Stimulated activated CD8-positive, alpha-beta memory T cell treated with anti-CD3 and anti-CD28 coated beads, Interleukin-7, amount 100 ng/mL, for 4 hours (primary cell): ENCODE measurements at places on chromosomes 3 and 15.

- no peak for DNase-seq
These were observed 41.0 kb downstream of the RIOX2 start for GRCh38 chr3:97931218-97931617.

DNA sequence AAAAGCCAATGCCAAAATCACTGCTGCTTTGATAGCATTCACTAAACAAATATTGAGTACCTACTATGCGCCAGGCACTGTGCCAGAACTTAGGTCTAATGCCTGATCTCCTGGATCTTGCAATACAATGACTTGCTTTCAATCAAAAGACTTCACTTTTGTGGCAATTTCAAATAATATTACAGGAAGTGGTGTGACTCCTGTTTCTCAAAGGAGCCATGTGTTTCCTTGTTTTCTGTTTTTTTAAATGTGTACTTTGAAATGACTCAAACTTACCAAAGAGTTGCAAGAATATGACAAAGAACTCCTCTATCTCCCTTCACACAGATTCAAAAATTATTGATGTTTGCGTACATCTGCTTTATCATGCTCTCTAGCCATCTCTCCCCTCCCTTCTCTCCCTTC lies 18.3 kb downstream of the OSBPL10 start:
- no peak for DNase-seq

DNA sequence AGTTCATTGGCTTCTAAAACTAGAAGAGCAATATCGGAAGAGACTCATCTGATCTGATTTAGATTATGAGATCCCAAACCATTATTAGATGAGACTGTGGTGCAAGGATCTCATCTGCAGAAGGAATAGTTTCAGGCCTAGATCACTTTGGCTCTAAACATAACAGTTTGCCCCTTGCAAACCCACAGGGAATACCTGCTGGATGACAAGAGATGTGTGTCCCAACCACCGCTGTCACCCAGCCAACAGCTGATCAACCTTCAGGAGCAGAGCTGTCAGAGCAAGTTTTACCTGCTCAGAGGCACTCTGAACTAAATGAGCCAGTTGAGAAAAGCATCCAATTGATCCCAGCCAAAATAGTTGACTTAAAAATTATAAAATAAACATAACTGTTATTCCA lies 64.0 kb upstream of the ST3GAL6 start:
- no peak for DNase-seq

DNA sequence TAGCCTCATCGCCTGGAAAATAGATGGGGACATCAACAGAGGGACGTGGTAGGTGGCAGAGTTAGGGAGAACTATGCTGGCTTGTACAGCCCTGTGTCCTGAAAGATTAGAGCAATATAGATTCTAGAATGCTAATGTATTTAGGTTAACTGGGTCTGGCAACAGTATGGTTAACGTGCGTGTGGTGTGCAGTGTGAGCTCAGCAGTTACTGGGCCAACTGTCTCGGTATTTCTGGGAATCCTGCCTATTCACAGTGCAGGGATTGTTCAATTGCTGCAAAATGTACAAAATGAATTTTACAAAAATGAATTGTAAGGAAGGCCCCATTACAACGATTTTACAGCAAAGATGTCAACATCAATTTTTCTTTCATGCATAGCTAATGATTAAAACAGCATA lies 20.6 kb downstream of the MEIS2 start:
- no peak for DNase-seq

DNA sequence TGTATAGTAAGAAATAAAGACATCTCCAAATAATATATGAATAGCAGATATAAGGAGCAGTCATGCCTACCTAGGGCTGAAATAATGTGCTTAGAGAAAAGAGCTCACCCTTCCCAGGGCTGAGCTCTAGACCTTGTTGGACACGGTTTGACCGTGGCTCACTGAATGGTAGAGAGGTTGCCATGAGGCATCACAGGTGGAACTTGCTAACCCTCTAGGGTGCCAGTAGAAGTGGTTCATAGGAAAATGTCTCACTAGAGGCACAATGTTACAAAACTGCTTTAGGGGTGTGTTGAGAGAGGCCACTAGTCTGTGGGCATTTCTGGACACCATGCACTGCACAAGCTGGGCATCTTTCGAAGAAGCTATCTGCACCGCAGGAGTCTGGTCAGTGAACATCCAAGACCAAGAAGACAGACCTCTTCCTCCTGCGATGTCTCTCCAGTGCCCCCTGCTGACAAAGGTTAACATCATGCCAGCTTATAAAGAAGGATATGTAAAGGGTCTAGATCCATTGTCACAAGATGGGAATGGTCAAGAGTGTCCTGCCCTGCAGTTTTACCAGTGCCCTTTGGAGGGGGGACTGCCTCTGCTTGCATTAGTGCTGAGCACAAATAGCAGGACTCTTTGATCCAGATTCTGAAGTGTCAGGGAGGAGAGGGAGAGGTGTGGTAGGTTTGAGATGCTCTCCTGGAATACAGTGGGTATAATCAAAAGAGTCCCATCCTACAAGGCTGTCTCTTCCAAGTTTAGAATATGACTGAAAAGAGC lies 266.8 kb downstream of the ZNF385D start:
- no peak for DNase-seq

DNA sequence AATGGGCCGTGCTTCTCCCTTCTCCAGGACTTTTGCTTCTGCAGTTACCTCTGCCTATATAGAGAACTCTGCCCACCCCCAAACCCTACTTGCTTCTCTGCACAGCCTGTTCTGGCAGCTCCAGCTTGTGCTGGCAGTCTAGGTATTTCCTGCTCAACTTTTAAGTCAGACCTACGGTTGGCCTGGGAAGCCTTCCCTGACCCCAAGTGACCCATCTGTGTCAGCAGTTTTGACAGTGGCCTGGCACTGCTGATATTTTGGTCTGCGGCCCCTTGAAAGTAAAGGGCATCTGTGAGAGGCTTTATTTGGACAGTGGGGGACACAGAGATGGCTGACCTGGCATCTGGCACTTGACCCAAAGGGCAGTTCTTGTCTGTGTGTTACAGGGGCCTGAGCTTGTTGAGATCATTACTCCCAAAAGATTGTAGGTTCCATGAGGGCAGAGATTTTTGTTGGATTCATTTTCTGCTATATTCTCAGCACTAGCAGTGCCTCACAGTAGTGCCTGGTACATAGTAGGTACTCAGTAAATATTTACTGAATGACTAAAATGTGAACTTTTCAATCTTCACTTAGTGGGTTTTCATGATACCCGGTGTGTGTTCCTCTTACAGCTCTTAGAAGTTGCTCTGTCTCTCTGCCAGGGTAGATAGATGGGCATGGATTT lies 55.2 kb upstream of the TRAK1 start:
- no peak for DNase-seq

- no peak for DNase-seq
These were observed 167.6 kb upstream of the ST8SIA2 start for GRCh38 chr15:92226020-92226612.

- DNase-seq = no peak
These were observed 69.3 kb upstream of the CGNL1 start for GRCh38 chr15:57306944-57307411.

GRCh38 chr3:44412365-44412764 lies 65.1 kb downstream of the ZNF445 start:
- no peak for DNase-seq

DNA sequence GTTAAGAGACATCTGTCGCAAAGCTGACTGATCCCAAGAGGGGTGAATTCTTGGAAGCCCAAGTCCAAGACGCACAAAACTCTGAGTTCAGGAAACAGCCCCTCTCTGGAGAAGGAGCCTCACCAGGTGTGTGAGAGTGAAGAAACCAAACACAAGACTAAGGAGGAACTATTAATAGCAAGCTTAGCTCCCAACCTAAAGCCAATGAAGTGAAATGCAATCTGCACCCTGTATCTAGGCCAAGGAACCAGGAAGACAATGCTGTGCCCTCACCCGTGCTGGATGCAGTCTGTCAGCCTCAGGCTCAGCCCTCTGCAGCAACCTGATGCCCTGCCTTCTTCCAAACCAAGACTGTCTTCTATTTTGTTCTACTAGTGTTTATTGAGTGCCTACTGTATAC lies 22.5 kb upstream of the THBS1 start:
- DNase-seq = no peak

- no peak for DNase-seq
These were observed 108.3 kb downstream of the SV2B start for GRCh38 chr15:91208371-91208770.

- DNase-seq = no peak
These were observed 79.4 kb downstream of the POLR2M start for GRCh38 chr15:57785959-57786358.

DNA sequence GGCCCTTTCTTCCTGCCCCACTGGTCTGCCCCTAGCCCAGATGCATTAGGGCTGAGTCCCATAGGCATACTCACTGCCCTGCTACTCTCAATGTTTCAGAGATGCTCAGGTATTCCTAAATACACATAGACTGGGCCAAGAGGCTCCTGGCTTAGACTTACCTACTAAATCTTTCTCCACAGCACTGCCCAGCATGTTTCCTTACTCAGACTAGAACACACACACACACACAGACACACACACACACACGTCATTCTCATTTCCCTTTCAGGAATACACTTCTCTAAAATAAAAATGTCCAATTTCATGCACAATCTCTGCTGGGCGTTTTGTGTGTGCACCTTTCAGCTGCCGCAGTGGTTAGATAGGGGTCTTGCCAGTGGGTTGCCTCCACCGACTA lies 175.7 kb downstream of the FAM43A start:
- DNase-seq = no peak

GRCh38 chr15:99683000-99683670 lies 50.1 kb downstream of the LYSMD4 start:
- no peak for DNase-seq

- peak; percentile 16 for DNase-seq
These were observed 190.5 kb upstream of the CMC1 start for GRCh38 chr3:28050885-28051284.

- DNase-seq = no peak
These were observed 161.6 kb downstream of the TCF12 start for GRCh38 chr15:57079931-57080620.

GRCh38 chr15:38691377-38691776 lies 126.8 kb upstream of the RASGRP1 start:
- no peak for DNase-seq

DNA sequence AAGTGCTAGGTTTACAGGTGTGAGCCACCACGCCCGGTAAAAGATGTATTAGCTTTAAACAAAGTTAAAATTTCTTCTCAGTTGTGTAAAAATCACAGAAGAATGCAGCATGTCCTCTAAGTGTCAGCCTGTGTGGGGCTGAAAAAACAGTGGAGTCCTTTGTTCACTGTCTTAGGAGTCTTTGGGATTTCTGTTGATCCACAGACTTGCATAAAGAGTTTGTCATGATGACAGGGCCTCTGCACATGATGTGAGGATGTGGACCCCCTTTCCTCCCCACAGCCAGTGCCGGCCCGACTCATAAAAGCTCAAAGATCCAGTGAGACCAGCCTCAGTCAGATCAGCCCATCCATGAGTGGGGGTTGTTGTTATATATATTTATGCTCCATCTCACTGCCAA lies 49.0 kb upstream of the GOLGA8J start:
- DNase-seq = no peak

DNA sequence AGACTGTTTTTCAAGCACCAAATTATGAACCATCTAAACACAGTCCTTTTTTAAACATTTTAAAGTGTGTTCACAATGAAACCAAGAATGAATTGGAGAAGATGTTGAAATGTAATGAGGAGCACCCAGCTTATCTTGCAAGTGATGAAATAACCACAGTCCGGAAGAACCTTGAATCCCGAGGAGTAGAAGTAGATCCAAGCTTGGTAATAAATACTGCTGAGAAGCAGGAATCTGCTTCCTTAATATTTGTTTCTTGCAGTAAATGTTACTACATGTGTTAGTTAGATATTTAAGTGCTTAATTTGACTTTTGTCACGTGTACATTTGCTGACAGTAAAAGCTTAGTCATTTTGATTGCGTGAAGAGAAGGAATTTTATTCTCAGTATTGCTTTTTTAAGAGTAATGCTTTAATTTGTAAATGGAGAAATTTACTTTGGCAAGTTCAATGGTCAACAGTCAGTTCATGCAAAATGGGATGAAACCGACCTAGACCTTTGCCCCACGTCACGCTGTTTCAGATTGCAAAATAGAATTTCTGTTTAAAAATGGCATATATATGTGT lies 69.8 kb downstream of the OPA1 start:
- no peak for DNase-seq

DNA sequence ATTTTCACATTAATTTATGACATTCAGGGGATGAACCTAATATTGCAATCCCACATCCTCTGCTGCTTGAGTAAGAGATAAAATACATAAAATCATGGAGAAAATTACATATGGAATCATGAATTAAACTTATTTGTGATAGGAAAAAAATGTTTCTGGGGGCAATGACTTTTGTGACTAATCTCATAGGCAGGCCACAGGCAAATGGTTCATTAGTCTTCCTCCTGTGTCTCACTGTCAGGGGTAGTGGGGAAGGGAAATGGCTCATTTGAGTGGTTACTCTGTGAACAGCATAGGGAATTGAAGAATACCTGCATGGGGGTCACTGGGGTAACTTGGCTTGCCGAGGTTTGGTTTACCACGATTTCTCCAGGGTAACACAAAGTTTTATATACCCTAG lies 72.0 kb downstream of the TFG start:
- DNase-seq = no peak

- no peak for DNase-seq
These were observed 64.9 kb upstream of the PRICKLE2 start for GRCh38 chr3:64290161-64290560.

DNA sequence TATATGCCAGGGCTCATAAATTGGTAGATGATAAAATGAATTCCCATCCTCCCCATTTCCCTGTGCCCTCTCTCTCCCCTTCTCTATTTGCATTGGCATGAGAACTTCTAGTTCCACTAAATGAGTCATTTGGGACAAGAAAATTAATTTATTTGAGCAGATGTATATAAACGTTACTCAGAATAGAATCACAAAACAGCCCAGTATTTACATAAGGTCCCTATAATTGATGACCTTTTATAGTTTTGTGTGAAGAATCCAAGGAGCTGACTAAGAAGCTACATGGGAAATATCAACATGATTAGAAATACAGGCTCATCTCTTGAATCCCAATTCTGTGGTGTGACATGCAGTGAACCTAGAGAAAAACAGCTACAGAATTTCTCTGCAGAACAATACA lies 617.7 kb upstream of the NR2F2 start:
- DNase-seq = no peak

DNA sequence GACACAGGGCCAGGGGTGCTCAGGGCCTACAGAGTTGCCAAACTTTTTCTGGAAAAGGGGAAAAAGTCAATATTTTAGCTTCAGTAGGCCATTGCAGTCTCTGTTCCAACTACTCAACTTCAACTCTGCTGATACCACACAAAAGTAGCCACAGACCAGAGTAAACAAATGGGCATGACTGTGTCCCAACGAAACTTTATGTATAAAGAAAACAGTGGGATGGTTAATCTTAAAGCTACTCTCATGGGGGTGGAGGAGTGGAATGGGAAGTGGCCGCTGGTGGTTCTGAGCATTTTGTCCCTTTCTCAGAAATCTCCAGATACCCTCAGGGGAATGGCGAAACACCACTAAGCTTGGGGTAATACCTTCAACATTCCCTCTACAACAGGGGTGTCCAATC lies 69.9 kb downstream of the OSBPL10 start:
- DNase-seq = no peak

DNA sequence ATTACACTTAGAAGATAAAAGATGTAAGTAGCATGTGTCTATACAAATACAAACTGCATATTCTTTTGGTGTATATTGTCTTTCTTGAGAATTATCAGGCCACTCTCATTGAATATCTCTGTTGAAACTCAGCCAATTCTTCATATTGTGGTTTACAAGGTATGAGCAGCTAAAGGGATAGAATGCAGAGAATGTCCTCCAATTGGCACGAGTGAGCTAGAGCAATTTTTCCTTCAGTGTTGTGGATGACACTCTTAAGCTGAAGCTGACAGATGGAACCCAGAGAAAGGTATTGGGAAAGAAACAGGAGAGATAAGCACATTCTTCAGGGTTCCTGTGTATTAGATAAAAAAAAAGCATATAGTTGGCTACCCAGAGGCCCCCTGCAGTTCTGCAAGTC lies 453.1 kb downstream of the EPHA3 start:
- no peak for DNase-seq
